ENCODE measurements at places on chromosomes 11 and 22. TPM values are rescaled to one million over a fixed set of nuclear protein-coding genes. Genes with fewer than 3 reads are reported as not detected.

GRCh38 chr22:32269316-32269715, 14.2 kb upstream of the SLC5A4 start:
- no peak overlapping the region for H3K27ac ChIP-seq
- H3K27me3 ChIP-seq, result peaks cover 12% of the 10 kb centered on the region
- no peak for DNase-seq
- no peak overlapping the region for H3K4me3 ChIP-seq

DNA sequence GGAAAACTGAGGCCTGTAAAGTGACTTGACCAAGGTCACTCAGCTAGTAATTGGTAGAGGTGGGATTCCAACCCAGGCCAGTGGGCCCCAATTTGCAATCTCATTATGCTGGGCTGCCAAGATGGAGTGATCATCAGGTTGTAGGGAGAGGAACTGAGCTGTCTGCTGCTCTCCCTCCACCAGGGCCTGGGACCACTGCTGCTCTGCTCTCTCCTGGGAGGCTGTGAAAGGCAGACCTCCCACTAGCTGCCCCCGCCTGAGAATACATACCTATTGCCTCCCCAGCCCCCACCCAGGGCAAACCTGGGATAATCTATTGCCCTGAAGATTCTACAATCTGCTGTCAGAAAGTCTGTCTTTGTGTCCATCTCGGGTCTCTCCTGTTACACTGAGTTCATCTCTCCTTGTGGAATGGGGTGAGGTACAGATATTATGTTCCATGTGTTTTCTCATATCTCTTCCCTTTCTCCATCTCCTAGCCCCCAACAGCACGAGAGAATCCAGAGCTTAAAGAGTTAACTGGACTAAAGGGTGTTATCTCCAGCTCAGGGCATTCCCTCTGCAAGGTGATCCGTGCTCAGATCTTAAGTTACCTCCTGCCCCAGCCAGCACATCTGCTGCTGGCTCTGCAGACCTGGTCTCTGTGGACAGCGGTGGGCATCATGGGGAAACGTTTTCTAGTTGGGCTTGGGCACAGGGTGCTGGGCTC, 5.6 kb downstream of the NECTIN1 start:
- H3K27ac ChIP-seq, result peak overlapping the region; percentile 39
- H3K4me1 ChIP-seq, result peaks cover 11% of the 10 kb centered on the region
- peaks cover 4% of the 10 kb centered on the region for H3K36me3 ChIP-seq
- H3K4me3 ChIP-seq, result no peak overlapping the region

DNA sequence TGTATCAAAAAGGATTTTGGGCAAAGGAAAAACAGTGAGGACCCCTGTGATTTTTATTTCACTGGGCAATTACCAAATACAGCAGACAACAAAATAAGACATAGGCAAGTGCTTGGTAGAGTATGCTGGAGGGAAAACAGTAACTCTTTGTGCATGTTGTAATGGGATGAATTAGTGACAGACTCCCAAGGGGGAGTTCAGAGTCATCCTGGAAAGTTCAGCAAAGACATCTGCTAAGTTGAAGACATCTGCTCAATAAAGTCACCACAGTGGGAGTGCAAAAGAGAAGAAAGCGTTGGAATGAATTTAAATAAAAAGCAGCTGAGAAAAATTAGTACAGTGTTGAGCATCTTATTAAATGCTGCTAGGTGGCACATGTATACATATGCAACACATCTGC, 378.8 kb upstream of the ISX start:
- H3K27me3 ChIP-seq, result peaks cover 7% of the 10 kb centered on the region
- no peaks in the 10 kb centered on the region for H3K36me3 ChIP-seq
- H3K4me3 ChIP-seq, result no peak overlapping the region
- DNase-seq, result no peak

DNA sequence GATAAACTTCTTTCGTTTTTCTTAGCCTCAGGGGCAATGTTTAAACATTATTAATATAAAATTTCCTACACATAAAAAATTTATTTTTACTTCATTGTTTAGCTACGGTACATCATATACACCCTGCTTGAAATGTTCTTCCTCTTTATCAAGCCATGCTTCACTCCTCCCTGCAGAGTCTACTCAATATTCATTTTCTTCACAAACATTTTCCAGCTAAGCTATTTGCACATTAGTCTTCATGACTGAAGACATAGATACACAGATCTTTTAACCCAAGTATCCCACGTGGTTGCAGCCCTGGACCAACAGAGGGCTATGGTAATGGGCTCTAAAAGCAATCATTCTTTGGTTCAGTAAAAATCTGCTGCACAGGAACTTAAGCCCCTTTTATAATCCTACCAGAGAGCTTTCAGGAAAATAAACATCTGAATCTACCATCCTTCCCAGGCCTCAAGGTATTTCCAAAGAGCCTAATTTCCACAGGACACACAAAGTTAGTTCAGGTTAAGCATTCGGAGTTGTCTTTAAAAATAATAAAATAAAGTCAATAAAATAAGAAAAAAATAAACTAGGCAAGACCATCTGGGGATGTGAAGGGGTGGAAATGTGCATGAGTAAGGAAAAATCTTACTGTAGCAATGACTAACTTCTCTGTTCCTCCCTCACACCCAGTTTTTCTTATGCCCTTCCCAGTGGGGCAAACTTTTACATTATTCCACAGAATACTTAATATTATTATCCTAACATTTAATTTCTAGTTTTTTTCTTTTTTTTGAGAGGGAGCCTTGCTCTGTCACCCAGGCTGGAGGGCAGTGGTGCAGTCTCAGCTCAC, 21.6 kb upstream of the OR6X1 start:
- no peaks in the 10 kb centered on the region for H3K4me1 ChIP-seq
- peaks cover 9% of the 10 kb centered on the region for H3K27me3 ChIP-seq
- DNase-seq, result no peak
- H3K4me3 ChIP-seq, result no peak overlapping the region

GRCh38 chr11:134957540-134958335, 545.7 kb upstream of the B3GAT1 start:
- DNase-seq, result no peak
- H3K36me3 ChIP-seq, result no peaks in the 10 kb centered on the region
- H3K4me1 ChIP-seq, result no peaks in the 10 kb centered on the region
- no peak overlapping the region for H3K27ac ChIP-seq
- peaks cover 21% of the 10 kb centered on the region for H3K27me3 ChIP-seq
- no peak overlapping the region for H3K4me3 ChIP-seq

- H3K4me3 ChIP-seq, result no peak overlapping the region
- no peaks in the 10 kb centered on the region for H3K27me3 ChIP-seq
- DNase-seq, result no peak
- peaks cover 3% of the 10 kb centered on the region for H3K36me3 ChIP-seq
- H3K27ac ChIP-seq, result peak overlapping the region; percentile 34
Observed at GRCh38 chr11:88363004-88363403, 25.5 kb upstream of the CTSC start.

DNA sequence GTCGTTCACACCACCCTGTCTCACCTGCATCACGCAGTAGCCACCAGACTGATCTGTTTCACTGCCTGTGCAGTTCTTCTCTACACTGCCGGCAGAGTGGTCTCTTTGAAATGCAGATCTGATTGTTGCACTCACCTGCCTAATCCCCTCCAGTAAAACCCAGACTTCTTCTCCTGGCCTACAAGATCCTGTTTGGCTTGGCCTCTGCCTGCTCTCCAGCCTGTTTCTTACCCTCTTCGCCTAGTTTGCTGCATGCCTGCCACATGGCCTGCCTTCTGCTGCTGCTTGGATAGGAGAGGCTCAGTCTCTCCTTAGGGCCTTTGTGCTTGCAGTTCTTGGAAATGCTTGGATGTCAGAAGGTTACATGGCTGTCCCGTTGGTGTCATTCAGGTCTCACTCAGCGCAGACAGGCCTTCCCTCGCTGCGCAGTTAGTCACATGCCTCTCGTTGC, 42.0 kb downstream of the PACS1 start:
- H3K36me3 ChIP-seq, result peaks cover 7% of the 10 kb centered on the region
- H3K4me1 ChIP-seq, result peaks cover 79% of the 10 kb centered on the region
- DNase-seq, result no peak
- no peak overlapping the region for H3K4me3 ChIP-seq
- H3K27me3 ChIP-seq, result no peaks in the 10 kb centered on the region
- peak overlapping the region; percentile 94 for H3K27ac ChIP-seq

- no peak overlapping the region for H3K4me3 ChIP-seq
- DNase-seq, result no peak
- no peaks in the 10 kb centered on the region for H3K4me1 ChIP-seq
- peaks cover 55% of the 10 kb centered on the region for H3K27me3 ChIP-seq
- H3K27ac ChIP-seq, result no peak overlapping the region
Observed at GRCh38 chr11:27214713-27215112, 148.3 kb downstream of the CCDC34 start.

DNA sequence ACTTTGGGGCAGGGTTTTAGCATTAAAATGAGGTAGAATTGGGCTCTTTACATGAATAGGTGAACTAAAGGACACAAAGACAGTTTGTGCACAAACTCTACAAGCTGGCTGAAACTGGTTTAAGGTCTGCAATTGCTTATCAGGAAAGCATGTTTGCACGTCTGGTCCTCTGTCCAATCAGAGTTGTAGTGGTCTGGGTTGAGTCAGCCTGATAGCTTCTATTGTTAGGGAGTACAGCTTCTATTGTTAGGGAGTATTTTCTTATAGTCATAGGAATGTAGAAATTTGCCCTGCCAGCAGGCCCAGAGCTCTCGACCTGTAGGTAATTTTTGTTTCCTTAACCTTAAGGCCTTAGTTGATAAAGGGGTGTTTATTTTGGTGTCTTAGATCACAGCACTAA, 1422.4 kb downstream of the LRRC4C start:
- DNase-seq, result no peak
- H3K4me1 ChIP-seq, result no peaks in the 10 kb centered on the region
- H3K27me3 ChIP-seq, result no peaks in the 10 kb centered on the region
- no peak overlapping the region for H3K4me3 ChIP-seq
- H3K36me3 ChIP-seq, result no peaks in the 10 kb centered on the region

DNA sequence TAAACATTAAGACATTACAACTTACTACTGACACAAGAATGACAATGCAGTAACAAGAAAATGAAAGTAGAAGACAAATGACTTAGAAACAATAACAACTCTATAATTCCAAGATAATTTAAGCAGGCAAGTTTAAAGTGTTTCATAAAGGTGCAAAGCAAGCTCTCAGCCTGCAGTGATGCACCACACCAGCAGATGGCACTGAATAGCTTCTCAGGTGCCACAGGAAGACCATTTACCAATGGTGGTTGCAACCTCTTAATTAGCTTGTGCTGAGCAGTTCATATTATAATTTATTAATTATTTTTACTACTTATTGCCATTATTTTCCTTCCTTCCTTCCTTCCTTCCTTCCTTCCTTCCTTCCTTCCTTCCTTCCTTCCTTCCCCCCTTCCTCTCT, 60.6 kb downstream of the NXPE2 start:
- no peak overlapping the region for H3K27ac ChIP-seq
- H3K4me3 ChIP-seq, result no peak overlapping the region
- DNase-seq, result no peak
- H3K4me1 ChIP-seq, result no peaks in the 10 kb centered on the region

FLRT1 gene
- not detected for total RNA-seq

SLC22A12 gene
- total RNA-seq, result not detected

CFAP300 gene
- total RNA-seq, result not detected

All from T-helper 17 cell (primary cell).